Activated naive CD4-positive, alpha-beta T cell treated with anti-CD3 and anti-CD28 coated beads for 36 hours (primary cell): ENCODE measurements at places on chromosomes 6 and 20. TPM values are rescaled to one million over a fixed set of nuclear protein-coding genes. Genes with fewer than 3 reads are reported as not detected.

DNA sequence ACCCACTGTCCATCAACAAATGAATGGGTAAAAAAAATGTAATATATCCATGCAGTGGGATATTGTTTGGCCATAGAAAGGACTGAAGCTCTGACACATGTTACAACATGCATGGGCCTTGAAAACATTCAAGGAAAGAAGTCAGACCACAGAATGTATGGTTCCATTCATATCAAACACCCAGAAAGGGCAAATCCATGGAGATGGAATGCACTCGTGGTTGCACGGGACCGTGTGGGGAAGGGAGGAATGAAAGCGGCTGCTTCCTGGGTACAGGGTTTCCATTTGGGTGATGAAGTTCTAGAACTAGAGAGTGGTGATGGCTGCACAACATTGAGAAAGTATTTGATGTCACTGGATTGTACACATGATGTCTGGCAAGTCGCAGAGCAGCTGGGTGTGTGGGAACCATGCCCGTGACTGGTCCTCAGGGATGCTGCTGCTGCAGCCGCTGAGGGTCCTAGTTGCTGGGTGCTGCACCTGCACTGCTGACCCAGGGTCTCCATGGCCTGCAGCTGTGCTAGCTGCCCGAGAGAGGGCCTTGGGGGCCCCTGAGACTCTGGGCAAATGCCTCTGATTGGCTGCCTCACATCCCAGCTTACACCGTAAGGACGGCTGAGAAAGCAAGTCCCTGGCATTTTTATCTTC, 220.3 kb downstream of the NRN1 start:
- no peak for DNase-seq

GRCh38 chr6:101178748-101179147, 214.8 kb upstream of the GRIK2 start:
- no peak for DNase-seq

GRCh38 chr6:45930420-45931040, 85.1 kb downstream of the CLIC5 start:
- DNase-seq, result peak; percentile 72

GRCh38 chr6:33414592-33415271, 3.2 kb downstream of the CUTA start:
- DNase-seq, result no peak

DNA sequence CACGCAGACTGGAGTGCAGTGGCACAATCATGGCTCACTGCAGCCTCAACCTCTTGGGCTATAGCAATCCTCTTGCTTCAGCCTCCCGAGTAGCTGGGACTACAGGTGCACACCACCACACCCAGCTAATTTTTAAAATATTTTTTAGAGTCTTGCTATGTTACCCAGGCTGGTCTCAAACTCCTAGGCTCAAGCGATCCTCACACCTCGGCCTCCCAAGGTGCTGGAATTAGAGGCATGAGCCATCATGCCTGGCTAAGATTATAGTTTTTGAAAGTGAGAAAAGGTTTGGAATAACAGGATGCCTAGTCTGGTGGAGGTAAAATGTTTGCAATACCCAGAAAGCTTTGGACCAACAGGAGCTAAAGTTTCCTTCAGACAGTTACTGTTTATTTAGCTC, 23.4 kb downstream of the GCM1 start:
- no peak for DNase-seq

Gene MMUT
- total RNA-seq, result 15.1 TPM
